Nucleus accumbens (tissue), 56 donors: ENCODE measurements at places on chromosomes 3 and 15.

DNA sequence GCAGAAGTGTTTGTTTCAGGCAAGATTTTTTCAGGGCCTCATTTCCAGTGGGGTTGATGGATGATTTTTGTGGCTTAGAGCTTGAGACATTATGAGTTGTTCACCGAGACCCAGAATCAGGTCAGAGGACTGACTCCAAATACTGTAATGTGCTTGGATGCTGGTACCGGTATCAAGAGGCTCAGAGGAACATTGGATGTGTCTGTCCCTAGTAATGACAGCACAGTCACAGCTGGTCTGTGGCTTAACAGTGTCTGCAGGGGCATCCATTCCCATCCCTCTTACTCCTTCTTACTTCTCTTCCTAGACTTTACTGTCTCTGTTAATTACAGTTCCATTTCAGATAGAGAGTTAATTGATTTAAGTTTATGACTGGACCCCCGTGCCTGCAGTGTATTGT, 107.8 kb downstream of the PTPRG start:
- no peak for DNase-seq

DNA sequence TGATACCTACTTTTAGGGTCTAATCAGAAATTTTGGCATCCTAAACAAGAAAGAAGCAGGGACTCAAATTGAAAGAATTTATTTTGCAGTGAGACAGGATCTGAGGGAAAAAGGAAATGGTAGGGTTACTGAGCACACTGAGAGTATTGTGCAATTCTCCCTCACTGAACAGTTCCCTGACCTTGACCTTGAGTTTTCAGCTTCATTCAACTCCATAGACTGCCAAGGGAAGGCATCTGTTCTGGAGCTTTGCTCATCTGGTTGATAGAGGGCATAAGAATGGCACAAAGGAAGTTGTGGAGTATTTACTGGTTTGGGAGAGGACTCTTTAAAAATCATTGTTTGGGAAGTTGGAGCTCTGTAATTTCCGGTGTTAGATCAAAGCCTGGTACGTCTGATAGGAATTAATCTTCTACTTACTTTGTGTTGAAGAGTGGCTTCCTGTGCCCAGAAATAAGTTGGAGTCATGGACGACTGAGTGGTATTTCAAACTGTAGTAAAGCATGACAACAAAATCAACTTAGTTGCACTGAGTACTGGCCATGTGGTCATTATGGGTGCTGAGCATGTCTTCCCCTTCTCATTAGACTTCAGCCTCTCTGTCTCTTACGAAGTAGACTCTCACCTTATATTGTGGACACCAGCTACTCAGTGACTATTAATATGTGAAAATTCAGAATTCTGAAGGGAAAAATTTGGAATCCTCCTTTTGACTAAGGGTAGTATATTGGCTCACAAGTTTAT, 40.8 kb downstream of the CLDN1 start:
- no peak for DNase-seq

DNA sequence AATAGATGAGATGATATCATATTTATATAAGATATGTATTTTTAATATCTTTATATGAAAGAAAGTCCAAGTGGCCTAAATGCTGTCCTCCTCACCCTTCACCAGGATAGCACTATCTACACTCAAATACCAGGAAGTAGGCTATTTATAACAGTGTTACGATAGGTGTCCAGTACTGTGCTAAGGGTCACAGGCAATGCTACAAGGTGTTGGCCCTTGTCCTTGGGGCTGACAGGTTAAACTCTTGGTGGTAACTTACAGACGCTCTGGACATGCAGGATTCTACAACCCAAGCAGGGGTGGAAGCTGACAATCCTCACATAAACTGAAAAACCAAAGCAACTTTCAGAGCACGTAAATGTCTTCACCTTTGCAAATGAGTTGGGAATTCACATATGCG, 22.3 kb downstream of the NCEH1 start:
- no peak for DNase-seq

DNA sequence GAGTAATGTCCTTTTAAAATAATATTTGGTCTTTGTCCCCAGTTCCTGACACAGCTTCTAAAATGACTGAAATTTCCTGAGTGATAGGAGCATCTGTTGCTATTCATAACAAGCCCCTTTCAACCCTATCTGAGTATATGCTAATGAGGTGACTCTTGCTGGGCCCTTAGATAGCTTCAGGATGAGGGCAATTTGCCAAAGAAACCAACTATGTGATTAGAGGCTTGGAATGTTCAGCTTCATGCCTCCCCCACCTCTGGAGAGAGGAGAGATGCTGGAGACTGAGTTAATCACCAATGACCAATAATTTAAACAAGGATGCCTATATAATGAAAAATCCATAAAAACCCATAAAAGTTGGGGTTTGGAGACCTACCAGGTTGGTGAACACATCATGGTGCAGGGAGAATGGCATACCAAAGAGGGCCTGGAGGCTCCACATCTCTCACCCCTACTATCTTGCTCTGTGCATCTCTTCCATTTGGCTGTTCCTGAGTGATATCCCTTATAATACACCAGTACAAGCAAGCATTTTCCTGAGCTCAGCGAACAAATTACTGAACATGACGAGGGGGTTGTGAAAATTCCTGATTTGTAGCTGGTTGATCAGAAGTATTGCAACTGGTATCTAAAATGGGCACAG, 189.2 kb downstream of the ECT2 start:
- no peak for DNase-seq

- no peak for DNase-seq
Measured at GRCh38 chr3:66998904-66999235, 763 bp downstream of the KBTBD8 start.

- no peak for DNase-seq
Measured at GRCh38 chr3:189908646-189909045, 212.1 kb downstream of the P3H2 start.

DNA sequence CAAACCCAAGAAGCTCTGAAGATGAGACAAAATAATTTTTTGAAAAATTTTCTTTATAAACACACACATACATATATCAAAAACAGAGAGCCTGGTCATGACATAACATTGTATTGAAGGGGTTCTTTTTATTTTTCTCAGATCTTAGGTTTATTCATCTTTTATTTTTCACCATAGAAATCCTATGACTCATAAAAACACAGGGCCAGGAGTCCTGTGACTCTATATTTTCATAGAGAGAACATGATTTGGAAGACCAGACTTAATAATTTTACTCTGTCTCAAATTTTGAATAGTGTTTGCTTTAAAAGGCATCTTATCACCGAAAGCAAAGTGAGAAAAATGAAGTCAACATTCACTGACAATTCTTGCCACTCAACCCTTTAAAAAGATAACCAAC, 57.7 kb downstream of the SUCNR1 start:
- DNase-seq: no peak

GRCh38 chr3:18597919-18598318, 172.8 kb upstream of the SATB1 start:
- no peak for DNase-seq

DNA sequence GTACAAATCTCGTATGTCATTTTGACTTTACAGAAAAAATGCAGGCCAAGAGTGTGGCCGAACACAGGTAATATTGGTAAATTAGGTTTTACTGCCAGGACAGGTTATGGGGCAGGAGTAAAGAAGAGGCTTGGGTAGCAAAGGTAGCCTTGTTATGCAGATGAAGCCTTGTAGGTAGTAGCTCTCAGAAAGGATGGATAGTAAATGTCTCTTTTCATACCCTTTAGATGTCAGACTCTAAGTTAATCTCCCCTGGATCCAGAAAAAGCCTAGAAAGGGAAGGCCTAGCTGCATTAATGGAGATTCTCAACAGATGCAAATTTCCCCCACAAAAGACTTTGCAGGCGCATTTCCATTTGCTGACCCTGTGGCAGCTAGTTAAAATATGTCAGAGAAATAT, 1445.1 kb upstream of the CADM2 start:
- no peak for DNase-seq

DNA sequence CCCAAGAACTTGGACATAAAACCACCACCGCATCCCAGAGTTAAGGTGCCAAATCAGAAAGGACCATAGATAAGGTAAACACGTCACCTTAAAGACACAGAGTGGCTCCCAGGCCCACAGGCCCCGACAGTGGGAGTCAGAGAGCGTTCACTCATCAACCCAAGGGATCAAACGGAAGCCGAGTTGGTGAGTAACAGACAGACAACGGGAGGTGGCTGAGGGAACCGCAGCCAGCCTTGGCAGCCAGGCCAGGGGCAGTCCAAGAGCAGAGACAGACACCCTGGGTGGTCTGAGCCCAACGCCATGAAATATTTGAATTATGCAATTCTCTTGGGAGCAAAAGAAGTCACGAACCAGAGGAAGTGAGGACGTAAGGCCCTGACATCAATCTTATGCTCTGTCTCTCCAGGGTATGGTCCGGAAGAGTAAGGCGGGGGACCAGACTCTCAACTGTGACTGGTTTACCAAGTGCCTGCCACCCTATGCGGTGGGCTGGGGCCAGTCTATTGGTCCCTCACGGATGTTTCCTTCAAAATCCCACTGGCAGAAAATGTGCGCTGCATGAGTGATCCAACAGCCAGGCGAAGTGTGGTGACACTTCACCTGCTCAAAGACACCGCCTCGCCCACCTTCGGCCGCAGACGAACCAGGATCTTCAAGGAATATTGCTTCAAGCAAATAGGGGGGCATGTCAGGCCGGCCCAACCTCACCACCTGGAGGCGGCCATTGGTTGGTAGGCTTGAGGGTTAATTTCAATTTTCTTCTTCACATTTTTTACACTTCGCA, 34.3 kb downstream of the TMEM44 start:
- no peak for DNase-seq

DNA sequence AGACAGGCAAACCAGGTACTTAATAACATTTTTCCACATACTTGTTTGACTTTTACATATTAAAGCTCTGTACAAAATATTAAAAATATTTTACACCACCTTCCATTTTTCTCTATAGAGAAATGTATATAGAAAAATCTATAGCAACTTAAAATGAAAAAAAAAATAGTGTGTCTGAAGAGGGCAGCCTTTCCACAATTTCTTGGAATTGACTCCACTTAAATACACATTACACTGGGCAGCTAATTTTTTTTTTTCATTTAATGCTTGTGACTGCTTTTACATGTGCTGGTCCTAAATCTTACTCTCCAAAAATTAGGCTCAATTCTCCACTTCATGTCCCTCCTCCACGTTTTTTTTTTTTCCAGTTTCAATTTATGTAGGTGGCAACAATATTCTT, 427.0 kb upstream of the RBMS3 start:
- no peak for DNase-seq

DNA sequence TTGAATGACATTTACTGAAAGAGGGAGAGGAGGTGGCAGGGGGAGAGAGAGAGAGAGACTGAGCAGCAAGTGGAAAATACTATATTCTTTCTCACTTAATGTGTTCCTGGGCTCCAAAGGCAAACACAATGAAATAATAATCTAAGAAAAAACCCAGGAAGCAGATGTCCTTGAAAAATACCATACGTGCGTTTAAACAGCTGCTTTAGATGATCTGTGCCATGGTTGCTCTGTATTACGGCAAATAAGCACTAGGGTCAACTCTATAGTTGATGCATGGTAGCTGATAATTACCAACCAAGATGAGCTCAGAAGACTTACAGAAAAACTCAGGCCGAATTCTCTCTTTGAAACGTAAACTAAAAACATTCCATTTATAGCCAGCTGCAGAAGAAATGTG, 410.3 kb upstream of the TBL1XR1 start:
- DNase-seq: no peak

GRCh38 chr15:82570721-82571508, 30.7 kb upstream of the RPS17 start:
- DNase-seq: no peak

DNA sequence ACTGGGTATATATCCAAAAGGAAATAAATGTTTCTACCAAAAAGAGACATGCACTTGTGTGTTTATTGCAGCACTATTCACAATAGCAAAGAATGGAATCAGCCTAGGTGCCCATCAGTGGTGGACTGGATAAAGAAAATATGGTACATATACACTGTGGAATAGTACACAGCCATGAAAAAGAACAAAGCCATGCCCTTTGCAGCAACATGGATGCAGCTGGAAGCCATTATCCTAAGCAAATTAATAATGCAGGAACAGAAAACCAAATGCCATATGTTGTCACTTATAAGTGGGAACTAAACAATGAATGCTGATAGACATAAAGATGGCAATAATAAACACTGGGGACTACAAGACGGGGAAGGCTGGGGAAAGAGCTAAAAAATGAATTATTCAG, 102.9 kb downstream of the RPL39L start:
- DNase-seq: no peak

DNA sequence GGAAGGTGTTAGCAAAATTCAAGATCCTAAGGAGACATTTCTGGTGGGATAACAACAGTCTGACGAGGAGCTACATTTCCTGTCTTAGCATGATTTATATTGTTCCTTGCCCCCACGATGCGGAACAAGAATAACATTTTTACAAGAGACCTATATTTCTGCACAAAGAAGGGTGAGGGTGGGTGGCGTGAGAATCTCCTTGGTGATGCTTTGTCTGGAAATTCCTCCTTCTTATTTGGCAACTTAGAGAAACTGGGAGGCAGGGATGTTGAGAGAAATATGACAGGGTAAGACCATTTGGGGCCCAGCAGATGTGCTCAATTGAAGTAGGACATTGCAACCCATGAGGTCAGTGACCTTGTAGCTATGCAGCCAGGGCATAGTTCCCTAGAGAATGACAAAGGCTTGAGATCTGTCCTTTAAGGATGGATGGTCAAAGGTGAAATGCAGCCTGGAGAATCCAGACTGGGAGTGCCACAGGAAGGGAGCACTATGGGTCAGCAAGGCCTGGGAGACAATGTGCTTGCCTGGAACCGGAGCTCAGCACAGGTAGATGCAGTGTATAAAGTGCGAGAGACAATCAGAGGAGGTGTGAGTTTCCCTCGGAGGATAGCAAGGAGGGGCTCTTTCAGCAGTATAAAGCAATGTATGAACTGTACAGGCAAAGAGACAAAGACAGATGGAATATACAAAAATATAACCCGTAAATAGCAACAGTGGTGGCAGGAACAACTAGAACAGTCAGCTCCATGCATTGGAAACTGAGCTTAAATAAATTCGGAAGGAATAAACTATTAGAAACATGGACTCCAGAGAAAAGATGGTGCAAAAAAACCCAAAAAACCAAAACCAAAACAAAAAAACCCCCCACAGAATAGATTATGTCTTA, 317.6 kb upstream of the TBL1XR1 start:
- no peak for DNase-seq

DNA sequence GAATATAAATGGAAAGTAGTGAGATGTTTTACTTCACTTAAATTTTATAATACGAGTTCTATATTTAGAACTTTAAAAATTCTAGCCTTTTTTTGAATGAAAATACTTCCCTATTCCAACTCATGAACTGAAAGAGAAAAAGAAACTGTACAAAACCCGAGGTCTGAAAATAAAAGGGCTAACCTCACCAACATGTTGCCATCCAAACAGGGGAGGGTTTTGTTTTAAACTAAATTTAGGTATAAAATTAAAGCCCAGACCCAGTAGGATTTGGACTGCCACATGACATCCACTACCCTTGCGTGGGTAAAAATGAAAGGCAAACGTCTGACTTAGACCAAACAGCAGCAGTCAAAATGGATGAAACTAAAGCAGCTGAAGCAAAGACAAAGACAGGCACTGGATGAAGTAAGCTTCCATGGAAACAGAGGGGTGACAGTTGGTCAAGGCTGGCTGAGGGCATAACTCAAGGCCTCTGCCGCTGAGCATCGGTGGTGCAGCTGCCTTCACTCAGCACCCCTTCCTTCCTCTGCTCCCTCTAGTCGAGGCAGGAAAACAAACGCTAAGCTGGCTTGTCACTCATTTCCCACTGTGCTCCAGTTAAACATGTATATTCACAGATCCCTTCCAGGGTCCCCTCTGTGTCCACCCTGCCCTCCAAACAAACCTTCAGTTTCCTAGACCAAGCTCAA, 58.1 kb downstream of the TM4SF4 start:
- no peak for DNase-seq
